ENCODE measurements at places on chromosomes 7 and 10. TPM values are rescaled to one million over a fixed set of nuclear protein-coding genes. Genes with fewer than 3 reads are reported as not detected.
A peak's percentile ranks its signal among the peaks of the same experiment; 100 is the strongest.

- no peak for DNase-seq
Measured at GRCh38 chr7:80804589-80804988, 114.3 kb downstream of the SEMA3C start.

DNA sequence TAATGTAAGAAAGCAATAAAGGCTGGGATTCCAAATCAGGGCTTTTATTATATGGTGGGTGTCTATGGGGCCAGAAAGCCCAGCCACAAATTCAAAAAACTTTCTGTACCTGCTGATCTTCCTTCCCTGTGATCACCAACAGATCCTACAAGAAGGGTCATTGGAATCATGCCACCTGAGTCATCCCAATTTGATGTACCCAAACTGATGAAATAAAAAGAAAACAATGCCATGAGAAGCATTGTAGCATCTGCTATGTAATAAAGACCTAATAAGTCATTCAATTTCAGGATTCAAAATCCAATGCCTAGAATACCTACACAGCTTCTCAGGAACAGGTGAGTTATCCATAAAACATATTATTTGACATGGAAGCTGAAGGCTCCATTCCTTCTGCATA is 228.8 kb downstream of the DKK1 start:
- no peak for DNase-seq

- no peak for DNase-seq
Measured at GRCh38 chr7:49483142-49483541, 290.3 kb upstream of the VWC2 start.

DNA sequence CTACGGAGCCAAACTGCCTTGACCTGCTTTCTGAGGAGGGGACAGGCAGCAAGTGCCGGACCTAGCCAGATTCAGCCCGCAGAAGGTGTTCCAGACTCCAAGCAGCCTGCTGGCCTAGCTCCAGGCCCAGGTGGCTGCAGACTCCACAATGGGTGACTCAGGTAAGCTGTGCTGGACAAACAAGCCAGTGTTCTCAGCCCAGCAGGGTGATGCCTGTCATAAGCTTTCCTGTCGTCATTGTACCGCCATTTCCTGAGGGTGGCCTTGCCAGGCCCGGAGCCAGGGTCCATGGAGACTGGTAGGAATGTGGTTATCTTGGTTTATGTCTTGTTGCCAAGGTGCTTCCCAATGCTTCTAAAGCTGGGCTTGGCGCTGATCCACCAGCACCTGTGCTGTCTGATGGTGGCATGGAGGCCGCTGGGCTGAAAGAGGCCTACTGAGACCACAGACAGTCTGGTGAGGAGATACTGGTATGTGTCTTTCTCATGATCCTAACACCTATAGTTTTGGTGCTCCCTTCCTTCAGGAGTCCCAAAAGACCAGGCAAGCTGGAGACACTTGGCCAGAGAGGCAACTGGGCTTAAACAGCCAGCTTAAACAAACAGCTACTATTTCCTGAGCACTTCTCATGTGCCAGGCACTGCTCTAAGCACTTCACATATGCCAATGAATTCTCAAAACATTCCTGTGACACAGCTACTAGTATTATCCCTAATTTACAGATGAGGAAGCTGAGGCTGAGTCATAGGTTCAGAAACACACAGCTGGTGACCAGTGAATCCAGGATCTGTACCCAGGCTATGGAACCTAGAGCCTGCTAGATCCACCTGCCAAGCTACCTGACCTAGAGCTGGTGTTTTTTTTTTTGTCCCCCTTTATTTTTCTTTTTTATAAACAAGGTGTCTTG is 42.0 kb downstream of the ZC3HC1 start:
- no peak for DNase-seq

DNA sequence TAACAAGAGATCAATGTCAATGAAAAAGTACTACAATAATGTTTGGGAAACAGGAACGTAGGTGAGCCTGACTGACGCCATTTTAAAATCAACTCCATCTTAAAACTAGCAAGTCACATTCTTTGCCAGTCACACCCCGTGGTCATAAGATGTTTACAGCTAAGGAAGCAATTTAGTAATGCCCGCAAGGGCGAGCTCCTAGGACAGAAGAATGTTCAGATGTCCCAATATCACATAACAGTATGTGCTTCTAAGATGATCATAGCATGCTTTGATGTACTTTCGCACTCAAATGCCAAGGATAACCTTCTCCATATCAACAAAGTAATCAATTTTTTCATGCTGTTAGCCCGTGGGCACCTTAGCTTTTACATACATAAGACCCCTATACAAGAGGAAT is 113.8 kb upstream of the EGFR start:
- no peak for DNase-seq

Gene GPR141
- total RNA-seq: not detected

Gene AKR1C8
- total RNA-seq: not detected

Gene AEBP1
- total RNA-seq: 38.3 TPM

DNA sequence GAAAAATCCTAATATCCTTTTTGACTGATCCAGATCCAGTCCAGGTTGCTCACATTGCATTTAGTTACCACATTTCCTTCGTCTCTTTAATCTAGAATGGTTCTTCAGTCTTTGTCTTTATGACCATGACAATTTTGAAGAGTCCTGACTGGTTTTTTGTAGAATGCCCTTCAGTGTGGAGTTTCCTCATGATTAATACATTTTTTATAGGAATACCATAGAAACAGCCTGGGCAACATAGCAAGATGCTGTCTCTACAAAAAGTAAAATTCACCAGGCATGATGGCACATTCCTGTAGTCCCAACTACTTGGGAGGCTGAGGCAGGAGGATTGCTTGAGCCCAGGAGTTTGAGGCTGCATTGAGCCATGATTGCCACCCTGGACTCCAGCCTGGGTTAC is 285.0 kb upstream of the KAT6B start:
- no peak for DNase-seq

GRCh38 chr10:116803451-116804249 is 45.6 kb upstream of the ENO4 start:
- no peak for DNase-seq

GRCh38 chr7:139124084-139124914 is 14.8 kb upstream of the ZC3HAV1 start:
- DNase-seq: no peak

DNA sequence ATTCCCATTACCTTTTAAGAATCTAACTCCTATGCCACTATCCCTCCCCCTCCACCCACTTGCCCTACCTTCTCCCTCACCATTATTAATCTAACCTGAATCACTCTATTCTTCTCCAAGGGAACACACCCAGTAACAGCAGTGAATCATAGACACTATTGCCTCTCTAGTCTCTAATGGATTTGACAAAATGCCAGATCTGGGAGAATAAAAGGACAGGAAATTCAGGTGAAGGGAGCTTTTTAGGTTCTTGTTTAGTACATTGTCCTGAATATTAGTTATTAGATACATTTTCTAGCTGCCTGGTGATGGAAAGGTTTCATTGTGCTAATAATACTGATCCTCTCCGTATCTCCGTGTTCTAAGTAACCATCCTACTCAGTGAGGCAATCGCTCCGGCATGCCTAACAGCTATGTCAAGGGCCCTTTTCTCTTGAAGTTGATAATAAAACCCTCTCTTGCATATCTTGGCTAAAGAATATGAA is 4.1 kb upstream of the SFR1 start:
- no peak for DNase-seq

DNA sequence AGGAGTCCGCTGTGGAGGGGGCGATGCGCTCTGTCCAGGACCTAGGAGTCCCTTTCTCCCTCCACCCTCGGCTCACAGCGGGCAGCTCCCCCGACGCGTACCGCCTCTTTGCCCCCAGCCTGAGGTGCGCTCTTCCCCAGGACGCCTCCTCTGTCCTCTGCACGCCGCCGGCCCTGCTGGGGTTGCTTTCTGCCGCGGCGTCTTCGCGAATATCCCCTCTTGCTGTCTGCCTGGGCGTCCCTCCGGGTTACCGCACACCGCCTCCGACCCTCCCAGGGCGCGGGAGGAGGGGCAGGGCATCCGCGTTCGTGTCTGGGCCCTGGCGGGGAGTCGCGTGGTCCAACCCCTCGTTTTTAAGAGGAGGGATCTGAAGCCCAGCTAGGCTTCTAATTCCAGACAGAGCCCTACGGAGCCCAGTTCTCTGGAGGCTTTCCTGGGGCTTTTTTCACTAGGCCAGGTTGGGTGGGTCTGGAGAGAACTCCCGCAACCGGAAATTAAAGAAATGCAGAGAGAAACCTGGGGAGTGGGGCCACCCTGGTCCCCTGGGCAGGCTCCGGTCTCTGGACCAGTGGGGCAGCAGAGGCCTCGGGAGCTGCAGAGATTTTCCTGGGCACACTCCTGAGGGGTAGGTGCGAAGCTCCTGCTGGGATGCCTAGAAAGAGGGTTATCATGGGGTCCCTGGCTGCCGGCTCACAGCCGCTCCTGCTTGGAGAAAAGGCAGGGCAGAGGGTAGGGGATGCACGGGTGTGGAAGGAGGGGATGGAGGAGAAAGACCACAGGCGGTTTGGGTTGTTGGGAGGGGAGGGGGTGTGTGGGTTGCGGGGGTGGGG is 166.9 kb downstream of the UBE2H start:
- DNase-seq: no peak

DNA sequence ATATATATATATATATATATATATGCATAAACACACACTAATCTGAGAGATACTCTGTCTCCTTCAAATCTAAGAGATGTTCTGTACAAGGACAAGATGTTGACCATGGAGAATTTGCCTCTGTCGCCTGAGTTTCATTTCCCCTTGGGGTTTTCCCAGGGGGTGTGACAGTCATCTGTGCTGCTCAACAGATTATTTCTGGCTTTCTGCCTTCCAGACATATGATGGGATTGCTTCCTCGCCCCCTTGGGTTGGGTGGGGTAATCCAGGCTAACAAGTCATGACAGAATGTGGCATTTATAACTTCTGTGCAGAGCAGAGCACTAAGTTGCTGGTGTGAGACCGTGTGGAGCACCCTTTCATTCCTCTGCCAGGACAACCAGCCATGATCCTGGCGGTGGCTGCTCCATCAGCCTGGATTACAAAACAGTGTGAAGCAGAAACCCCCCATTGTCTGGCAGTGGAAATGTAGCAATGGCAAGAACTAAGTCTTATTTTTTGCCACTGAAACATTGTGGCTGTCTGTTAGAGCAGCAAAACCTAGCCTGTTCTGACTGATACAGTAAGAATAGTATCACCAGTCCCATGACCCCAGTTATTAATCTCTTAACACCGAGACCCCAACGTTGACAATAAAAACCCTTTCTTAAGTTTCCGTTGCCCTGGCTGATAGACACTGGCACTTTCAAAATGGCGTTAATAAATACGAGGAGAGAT is 13.7 kb upstream of the USP6NL start:
- peak; percentile 20 for DNase-seq

DNA sequence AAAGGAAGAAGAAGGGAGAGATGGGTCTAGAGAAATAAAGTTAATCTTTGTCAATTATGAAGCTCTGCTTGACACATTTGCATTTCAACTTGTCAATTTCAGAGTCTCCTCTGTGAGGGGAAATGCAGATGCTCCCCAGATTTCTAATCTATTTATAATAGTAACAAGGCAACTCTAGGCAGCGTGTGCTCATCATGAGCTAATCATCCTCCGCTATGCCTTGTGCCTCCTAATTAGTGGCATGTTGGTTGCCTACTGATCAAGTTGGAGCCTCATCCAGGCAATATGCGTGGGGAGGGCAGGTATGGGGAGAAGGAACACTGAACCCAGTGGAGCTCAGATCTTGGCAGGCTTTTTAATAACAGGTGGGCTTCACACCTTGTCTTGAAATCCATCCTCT is 628.6 kb downstream of the SORCS3 start:
- DNase-seq: no peak

GRCh38 chr10:119176166-119176565 is 2.4 kb downstream of the PRDX3 start:
- DNase-seq: no peak

Gene CFTR
- not detected for total RNA-seq

Gene NT5C3A
- total RNA-seq: 45.3 TPM

- no peak for DNase-seq
Measured at GRCh38 chr10:17847585-17848296, 38.6 kb downstream of the MRC1 start.

Gene ADAM12
- 0.08 TPM for total RNA-seq

DNA sequence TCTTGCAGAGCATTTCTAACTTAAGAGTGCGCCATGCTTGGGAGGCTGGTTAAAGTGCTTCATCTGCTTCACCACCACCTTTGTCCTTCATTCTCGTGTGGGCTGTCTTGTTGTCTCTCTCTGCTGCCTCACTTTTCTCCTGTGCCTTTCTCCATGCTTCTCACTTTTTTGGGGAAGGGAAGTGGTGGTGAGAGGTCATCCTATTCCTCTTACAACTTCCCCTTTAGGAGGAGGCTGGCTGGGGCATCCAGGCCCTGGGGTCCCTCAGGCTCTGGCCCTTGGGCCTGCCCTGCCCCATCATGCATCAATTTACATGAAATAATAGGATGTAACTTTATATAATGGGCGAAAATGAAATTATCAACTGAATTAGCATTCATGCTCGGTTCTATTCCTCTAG is 39.9 kb upstream of the PIP4K2A start:
- DNase-seq: no peak

GRCh38 chr10:91761721-91762120 is 36.5 kb upstream of the TNKS2 start:
- no peak for DNase-seq

- DNase-seq: no peak
Measured at GRCh38 chr10:100631192-100631591, 95.4 kb downstream of the HIF1AN start.

- DNase-seq: no peak
Measured at GRCh38 chr7:147276783-147277370, 1160.3 kb downstream of the CNTNAP2 start.

DNA sequence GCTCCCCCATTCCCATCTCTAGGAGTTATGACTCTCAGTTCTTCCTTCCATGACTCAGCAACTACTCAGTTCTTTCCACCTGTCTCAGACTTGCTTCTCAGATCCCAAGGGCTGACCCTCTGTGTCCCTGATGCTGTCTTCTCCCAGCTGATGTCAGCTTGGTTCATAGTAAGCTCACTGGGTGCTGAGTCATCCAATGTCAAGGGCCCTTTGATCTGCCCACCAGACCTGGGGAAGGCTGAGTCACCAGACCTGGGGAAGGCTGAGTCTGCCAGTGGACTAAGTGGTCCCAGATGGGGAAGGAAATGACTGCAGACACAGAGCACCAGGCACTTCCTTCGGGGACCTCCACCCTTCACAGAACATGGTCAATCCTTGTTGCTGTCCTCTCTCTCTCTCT is 76.1 kb upstream of the ZEB1 start:
- DNase-seq: peak; percentile 41

GRCh38 chr7:69643708-69644445 is 45.6 kb downstream of the AUTS2 start:
- no peak for DNase-seq

Gene GPR15LG
- total RNA-seq: not detected

DNA sequence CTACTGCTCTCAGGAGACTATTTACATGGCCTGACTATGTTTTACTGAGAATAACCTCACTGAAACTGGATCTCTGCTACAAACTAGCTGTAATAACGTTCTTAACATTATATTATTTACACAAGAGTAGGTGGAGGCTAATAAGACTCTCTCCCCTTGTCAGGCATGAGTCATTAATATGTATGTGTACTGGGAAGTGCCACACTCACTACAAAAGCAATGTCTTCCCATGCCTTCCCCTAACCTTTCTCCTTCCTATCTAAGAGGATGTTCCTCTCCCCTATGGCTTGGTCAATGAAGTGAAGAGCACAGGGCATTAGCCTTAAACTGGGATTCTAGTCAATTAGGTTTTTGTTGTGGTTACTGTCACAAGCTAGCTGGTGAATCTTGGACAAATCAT is 147.9 kb downstream of the DGKB start:
- DNase-seq: no peak
